NCI-H187 (cell line): ENCODE measurements at places on chromosomes 2 and 18.

- no peak for DNase-seq
These were observed 95.9 kb upstream of the GRB14 start for GRCh38 chr2:164717000-164717803.

DNA sequence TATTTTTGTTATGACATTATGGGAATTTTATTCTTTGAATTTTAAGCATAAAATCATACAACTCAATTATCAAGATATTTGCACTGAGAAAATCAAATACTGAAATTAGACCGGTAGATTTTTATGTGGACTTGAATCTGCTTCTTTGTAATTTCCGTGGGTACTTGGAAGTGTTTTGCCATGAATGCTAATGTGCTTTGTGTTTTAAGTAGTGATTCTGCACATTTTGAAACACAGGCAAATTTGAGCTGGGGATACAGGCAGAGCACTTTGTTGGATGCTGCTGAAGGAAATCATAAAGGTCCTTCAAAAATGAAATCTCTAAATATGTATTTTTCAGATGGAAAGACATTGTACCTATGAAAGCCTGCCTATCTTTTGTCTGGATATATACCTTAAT lies 446.3 kb upstream of the POU3F3 start:
- DNase-seq: no peak

GRCh38 chr2:48070415-48070814 lies 164.1 kb upstream of the FBXO11 start:
- DNase-seq: no peak

DNA sequence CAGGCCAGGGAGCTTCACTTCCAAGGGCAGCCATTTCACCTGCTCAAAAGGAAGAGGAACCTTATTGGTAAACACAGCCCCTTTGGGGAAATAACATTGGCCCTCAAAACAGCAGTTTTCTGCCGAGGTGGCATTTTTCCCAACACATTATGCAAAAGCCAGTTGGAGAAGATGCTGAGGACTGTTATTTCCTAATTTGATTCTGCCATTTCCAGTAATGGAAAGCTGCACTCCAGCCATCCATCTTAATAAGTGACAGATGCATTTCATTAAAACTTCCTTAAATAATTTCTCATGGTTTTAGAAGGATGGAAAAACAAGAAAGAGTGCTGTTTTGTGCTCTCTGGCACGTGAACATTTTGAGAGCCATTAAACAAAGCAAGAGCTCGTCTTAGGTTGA lies 55.9 kb upstream of the ALK start:
- DNase-seq: no peak

DNA sequence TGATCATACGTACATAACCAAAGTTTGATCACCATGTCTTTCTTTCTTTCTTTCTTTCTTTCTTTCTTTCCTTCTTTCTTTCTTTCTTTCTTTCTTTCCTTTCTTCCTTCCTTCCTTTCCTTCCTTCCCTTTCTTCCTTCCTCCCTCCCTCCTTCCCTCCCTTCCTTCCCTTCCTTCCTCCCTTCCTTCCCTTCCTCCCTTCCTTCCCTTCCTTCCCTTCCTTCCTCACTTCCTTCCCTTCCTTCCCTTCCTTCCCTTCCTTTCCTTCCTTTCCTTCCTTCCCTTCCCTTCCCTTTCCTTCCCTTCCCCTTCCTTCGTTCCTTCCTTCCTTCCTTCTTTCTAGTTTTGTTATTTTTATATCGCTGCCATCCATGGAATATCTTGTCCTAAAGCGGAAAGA lies 406.7 kb upstream of the DDX18 start:
- DNase-seq: no peak

DNA sequence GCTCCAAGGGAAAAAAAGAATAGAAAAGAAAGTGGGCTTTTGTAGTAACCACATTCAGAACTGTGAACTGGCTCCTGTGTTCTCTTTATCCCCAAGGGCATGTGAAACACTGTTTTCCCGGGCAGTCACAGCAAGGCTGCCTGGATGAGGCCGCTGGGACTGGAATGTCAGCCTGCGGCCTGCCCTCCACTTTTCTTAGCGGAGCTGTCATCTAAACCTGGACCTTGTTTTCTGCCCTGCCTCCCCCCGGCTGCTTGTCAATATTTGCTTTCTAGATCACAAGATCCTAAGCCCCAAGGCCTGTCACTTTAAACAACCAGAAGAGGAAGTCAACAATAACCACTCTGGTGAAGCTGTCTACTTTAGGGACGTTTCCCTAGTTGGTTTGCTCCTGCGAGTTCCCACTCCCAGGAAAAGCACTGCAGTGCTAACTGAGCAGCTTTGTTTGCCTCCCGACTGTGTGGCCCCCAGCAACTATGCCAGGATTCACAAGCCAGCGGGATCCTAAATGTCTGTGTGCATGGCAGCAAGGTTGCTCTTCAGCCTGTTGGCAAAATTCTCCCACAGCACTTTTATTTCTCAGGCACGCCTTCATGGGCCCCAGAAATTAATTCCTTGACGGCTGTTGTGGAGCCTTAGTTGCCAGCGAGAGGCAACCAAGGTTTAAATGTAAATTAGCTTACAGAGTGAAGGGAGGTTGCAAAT lies 30.6 kb downstream of the SOWAHC start:
- no peak for DNase-seq

DNA sequence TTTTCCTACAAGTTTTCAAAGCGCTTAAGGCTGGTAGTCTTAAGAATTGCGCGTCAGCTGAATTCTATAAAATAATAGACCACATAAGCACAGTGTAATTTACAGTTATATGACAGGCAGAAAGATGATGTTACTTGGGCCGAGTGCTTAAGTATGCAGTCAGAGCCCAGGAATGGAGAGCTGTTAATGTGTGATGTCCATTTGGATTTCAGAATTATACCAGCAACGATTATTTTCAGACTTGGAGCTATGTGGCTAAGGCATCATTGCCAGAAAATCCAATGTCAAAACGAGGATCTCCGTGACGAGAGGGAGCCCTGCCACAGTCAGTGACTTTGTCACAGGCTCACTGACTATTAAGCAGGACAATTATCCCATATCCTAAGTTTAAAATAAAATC lies 3.4 kb downstream of the KLF7 start:
- DNase-seq: no peak

GRCh38 chr2:240458900-240459391 lies 23.5 kb downstream of the GPC1 start:
- no peak for DNase-seq

- no peak for DNase-seq
These were observed 79.4 kb downstream of the SLC4A3 start for GRCh38 chr2:219706823-219707281.

- no peak for DNase-seq
These were observed 3.7 kb upstream of the ASIC4 start for GRCh38 chr2:219510512-219511135.

DNA sequence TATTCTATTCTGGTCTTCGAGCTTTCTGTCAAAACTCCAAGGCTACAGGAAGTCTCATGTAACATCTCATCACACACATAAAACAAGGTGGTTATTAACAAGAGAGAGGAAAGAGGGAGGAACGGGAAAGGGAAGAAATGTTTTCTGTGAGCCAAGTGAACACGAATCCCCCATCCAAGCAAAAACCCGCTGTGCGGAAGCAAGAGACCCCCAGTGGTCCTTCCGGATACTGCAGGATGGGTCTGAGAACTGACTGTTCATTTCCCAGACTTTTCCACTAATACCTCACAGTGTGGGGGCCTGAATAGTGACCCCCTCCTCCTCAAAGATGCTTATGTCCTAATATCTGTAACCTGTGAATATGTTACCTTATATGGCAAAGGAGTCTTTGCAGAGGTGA lies 19.0 kb upstream of the DIPK1C start:
- no peak for DNase-seq

DNA sequence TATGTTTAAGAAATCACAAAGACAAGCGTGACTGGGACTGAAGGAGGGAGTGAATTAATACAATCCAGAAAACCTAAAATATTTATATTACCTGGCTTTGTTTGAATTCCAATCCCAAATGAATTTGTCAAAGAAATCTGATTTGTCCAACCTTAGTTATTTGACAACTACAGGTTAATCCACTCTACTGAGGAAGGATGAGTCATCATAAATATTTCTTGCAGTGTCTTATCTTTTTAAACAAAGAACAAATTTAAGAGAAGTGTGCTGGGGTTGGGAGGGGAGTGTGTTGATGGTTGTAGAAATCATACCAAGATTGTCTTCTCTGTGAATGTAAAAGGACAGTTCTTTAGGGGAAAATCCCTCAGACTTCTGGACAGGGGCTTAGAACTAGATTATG lies 1106.3 kb upstream of the SLC39A10 start:
- DNase-seq: no peak

DNA sequence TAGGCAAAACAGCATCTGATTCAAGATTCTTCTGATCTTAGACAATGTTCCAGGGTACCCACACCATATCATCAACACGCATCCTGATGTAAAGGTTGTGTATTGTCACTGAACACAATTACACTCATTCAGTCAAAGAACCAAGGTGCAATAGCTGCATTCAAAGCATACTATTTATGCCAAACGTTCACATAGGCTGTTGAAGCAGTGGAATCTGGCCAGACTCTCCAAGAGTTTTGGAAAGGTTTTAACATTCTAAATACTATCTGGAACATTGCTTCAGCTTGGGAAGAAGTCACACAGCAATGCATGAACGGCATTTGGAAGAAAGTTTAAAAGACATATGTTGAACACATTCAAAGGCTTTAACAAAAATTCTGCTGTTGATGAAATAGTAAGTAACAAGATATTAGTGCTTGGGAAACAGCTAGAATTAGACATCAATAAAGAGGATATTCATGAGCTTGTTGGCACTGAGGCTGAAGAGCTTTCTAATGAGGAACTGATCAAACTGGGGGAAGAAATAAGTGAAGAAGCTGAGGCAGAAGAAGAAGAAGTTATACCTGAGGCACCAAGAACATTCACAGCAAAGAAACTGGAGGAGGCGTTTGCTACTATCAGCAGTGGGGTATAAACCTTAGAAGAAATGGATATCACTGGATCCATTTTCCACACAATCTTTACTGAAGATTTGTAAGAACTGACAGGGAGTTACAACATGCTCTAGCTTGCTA lies 47.6 kb upstream of the MSH6 start:
- DNase-seq: no peak

DNA sequence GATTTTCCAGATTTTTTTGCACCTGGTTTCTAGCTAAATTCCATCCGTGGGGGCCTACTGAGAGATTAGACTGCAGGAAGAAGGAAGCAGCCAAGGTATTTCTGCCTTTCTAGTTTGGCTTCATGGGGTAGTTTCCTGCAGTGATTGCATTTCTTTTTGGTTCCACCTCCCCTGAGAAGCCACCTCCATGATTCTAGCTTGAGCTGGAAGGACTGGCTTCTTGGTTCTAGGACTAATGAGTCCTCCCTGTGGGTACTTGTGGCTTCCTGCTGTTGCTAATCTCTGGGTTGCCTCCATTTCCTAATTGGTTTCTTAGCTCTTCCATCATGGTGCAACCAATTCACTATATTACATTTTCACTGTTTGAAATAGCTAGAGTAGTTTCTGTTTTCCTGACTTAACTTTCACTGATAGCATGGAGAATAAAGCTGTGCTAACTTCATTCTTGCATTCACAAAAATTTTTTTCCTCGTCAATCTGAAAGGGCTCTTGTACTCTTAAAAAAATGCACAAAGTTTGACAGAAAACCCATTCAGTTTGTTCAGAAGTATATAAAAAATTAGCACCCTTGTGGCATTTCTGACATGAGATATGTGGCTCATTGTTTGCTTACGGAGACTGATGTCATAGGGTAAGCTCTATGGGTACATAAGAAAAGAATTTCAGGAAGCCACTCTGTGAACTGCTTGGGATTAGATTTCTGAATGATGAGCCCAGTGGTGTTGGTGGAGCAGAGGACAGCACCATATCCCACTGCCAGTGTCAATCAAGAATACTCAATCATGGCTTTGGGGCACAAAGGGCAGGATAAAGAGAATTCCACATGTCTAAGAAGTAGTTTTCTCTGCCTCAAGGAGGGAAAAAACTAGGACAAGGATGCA lies 242.8 kb upstream of the RBMS1 start:
- DNase-seq: no peak

DNA sequence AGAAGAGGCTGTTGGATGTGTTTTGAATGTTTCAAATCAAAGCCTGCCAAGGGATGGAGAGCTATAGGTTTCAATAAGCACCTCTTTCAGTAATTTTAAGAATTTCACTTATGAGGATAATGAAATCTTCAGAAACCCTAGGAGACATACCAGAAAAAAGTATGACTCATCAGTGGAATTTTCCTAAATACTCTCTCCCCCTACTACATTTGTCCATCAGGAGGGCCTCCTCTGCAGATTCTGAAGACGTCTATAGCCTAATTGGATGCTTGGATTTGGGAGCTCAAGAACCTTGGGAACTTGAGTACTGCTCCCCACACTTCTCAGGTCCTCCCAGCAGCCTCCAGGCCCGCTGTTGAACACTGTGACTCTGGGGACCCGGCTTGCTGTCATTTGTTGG lies 374.3 kb downstream of the SLC4A3 start:
- DNase-seq: no peak

DNA sequence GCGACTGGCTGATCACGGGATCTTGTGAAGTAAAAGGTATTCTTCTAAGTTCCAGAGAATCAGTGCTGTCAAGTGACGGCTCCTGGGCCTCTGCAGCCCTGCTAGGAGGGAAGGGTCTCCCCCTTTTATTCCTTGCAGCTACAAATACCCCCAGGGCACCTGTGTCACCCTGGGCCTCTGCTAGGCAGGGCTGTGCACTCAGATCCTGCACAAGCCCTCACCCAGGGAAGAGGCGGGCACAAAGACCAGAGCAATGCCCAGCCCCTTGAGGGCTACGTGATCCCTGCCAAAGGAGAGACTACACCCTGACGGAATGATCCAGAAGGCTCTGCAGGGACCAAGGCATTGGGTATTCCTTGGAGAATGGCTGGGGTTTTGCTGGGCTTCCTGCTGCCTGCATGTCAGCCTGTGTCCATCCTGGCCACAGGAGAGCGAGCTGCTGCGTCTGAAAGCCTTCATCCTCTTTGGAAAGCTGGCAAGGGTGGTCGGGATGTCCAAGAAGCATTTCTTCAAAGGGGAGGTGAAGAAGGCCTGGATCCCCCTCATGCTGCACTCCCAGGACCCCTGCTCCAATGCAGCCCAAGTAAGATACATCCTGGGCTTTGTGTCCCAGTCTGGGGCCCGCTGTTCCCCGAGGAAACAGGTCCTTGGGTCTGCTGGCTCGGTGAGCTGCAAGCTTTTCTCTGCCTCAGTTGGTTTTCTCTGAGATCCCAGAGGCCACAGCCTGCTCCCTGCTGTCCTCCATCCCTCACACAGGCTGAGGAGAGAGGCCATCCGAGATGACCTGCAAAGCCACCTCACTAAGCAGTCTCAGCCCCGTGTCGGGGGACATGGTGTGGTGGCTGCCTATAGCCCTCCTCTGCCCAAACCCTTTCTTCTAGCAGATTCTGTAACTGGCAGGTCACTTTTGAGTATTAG lies 24.9 kb downstream of the HJURP start:
- no peak for DNase-seq

- no peak for DNase-seq
These were observed 115.1 kb upstream of the NOSTRIN start for GRCh38 chr2:168687314-168687713.

GRCh38 chr2:233851169-233851568 lies 3.2 kb downstream of the HJURP start:
- DNase-seq: no peak
